Amniotic epithelial cell (primary cell): ENCODE measurements at places on chromosomes 7 and 10.

DNA sequence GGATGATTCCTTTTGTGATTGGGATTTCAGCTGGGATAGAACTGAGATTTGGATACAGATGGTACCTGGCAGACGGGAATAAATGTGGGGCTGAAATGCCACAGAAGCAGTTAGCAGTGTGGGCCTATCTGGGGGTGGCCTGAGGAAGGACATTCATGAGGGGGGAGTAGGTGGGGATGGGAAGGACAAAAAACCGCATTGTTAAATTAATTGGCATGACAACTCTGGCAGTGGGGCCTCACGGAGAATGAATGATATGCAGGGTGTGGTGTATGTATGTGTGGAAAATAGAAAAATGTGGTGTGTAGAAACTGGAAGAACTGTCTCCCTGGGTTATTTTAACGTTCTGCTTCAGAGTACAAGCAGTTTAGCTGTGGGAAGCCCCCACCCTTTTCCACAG is 17.8 kb downstream of the SDK1 start:
- DNase-seq: no peak

DNA sequence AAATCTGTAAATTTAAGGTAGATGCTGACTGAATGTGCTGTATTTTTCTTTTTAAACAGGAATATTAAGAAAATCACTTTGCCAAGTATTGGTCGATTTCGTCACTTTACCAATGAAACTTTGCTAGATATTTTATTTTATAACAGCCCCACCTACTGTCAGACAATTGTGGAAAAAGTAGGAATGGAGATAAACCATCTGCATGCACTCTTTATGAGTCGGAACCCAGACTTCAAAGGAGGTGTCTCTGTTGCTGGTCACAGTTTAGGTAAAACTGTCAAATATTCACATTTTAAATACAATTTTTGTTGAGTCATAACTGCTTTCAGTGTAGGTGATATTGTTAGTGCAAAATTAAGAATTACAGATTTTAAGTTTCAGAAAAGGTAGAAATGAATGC is 25.2 kb downstream of the SEC23IP start:
- DNase-seq: peak; percentile 14

DNA sequence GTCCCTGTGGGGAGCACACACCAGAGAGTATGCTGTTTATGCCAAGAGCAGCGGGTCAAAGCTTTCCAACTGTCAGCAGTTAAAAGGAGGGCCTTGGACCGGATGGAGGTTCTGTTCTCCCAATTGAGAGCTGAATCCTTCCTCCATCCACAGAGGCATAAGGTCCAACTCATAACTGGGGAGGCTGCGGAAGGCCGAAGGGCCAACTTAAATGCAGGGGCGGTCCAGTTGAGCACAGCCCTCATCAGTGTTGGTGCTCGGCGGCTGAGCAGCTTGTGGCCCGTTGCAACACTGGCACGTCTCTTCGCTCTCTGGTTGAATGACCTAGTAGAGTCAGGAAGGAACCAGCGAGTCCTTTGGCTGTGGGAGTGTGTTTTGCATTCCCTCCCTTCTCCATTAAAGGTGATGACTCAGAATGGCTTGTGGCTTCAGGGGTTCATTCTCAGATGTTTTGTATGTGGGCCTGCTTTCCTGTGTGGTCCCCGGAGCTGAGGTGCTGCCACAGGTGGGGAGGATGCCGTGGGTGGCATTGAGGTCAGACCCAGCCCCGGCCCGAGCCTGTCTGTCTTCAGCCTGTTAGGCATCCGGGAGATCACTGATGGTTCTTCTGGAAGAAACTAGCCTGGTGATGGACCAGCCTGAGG is 44.8 kb upstream of the DMBT1 start:
- peak; percentile 87 for DNase-seq

- DNase-seq: no peak
Observed at GRCh38 chr7:126185959-126186580, 1066.7 kb downstream of the GRM8 start.

DNA sequence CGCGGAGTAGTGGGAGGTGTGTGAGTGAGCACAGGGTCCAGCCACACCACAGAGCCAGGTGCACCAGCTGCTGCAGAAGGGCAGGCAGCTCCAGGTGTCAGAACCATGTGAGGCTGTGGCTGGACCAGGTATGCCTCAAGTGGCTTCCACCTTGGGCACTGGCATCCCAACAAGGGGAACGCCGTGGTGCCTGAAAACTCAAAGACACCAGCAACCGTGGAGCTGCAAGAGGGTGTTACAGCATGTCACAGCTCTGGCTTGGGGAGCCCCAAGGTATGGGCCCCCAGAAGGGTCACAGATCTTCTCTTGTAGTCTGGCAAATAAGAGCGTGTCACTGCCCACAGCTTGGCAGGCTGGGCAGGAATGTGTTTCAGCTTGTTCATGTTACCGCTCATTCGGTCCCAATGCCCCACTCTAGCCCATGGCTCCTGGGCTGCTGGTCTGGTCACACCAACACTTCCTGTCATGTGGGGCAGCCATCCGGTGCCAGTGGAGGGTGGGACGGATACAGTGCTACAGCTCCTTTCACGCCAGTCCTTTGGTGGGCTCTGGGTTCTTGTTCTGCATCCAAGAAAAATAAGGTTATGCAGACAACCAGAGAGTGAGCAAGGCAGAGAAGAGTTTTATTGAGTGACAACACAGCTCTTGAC is 29.8 kb downstream of the STRA8 start:
- DNase-seq: no peak

DNA sequence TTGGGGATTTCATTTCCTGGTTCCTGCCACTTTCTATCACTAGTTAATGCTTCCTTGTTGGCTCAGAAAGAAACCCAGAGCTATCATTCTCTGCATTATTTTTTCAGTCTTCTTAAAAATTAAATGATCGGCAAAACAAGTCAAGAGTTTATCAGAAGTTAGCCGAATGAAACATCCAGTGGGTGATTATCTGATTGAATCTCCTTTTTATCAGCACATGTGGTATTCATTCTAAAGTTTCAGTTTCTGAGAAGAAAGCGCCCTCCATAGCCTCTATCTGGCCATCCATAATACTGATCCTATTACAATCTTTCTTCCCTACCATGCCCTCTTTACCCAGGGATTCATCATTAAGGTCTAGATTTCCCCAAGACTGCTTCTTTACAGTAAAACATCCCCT is 71.8 kb downstream of the OSBPL3 start:
- DNase-seq: no peak

DNA sequence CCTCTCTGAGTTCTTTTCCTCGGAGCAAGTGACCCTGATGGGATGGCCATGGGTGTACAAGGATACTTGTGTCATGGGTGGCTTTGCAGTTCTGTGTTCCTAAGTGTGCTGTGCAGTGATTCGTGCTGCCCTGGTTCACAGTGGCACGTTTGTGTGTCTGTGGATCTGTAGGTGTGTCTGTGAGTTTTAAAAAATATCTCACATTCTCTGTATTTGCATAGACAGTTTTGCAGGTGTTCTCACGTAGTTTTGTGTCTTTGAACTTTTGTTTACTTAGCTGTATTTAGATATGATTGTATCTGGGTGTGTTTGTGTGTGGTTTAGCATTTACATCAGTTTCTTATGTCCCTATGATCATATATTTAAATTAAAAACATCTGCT is 3.7 kb downstream of the ZNF775 start:
- DNase-seq: no peak

DNA sequence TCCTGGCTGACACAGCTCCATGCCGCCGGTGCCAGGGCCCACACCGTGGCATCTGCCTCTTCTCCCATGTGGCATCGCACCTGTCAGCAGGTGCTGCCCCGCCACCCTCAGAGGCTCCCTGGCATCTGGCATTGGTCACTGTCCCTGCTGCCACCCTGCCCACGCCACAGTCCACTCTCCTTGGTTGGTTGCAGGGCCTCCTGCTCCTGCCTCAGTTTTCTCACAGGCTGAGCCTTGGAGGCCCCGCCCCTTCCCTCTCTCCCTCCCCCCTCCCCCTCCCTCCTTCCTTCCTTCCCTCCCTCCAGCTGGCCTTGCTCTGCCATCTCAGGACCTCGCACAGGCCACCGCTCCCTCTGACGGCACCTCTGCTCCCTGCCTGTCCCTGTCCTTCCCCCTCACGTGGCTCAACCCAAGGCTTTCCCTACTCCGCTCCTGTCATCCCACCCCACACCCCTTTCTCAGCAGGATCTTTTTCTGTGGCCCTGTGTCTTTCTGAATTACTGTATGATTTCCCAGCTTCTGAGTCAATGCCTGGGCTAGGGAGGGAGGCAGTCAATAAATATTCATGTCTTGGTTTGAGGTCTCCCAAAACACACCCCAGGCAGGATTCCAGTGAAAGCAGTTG is 87.4 kb downstream of the INPP5A start:
- DNase-seq: no peak

DNA sequence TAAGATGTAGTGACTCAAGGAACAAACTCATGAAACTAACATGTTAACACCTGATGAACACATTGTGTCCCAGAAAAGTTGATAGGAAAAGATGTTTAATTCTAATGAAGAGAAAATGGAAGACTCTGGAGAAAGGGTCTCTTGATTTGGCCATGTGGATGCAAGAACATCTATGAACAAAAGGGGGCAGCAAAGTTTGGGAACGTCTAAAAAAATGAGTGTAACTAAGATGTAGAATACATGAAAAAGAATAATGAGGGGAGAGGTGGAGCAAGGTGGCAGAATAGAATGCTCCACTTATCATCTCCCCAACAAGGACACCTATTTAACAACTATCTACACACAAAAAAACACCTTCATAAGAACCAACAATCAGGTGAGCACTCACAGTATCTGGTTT is 805.1 kb downstream of the TNS3 start:
- DNase-seq: peak; percentile 42

GRCh38 chr7:55427800-55428199 is 62.7 kb downstream of the LANCL2 start:
- no peak for DNase-seq

DNA sequence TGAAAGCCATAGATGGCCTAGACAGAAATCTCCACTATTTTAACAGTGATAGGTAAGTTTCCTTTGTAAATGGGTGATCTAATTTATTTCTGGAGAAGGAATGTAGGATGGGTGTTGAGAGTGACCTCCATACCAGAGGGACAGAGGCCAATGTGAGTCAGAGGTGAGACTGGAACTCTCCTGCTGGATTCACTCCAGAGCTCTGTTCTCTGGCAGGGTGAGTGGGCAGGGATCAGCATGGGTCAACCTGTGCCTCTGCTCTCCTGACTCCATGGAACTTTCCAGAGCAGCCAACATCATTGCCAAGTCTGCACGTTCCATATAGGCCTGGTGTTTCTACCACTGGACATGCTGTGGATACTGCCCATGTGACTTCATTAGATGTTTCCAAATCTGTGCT is 11.4 kb downstream of the AKR1C3 start:
- no peak for DNase-seq

GRCh38 chr10:4846775-4847174 is 20.8 kb downstream of the AKR1E2 start:
- no peak for DNase-seq

- DNase-seq: peak; percentile 17
Observed at GRCh38 chr7:12764458-12764891, 77.0 kb downstream of the ARL4A start.

DNA sequence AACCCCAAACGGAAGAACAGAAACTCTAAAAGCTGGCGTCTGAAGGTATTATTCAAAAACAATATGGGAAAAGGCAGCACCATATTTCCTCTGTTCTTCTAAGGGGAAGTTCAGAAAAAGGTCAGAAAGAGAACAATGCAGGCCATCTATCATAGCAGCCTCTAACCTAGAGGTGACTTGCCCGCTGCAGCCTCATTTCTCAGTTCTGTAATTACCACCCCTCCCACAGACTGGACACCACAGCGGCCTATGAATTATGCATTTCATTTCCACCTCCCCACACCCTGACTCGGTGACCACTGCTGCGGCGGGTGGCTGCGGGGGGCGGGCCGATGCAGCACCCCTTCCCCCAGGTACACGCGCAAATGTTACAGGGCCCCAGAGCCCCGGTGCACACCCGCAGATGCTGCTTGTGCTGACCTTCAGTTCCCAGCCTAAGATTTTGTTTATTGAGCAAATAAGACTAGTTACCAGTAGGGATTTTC is 125.5 kb downstream of the CLEC2L start:
- no peak for DNase-seq

GRCh38 chr10:666237-667012 is 23.0 kb downstream of the DIP2C start:
- DNase-seq: no peak

DNA sequence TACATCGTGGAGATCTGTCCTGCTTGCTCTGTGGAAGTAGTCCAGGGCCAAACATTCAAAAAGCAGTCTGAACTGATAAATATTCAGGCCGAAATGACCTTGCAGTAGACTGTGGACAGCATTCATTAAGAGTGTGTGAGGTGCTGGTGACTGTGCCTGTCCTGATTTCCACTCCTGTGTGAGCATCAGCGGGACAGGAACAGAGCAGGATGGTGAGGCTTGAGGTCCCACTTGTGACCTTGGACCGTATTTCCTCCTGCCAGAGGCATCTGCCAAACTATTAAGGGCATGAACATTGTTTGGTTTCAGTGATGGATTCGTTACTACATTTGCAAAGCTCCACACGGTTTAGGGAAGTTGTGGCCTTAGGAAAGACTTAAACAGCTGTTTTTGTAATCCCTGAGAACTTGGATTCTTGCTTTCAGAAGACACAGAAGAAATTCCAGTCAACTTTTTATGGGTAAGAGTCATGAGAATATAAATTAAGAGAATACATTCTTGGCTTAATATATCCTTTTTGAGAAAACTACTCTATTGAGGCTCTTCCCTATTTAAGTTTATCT is 32.8 kb downstream of the CCNY start:
- DNase-seq: peak; percentile 41

DNA sequence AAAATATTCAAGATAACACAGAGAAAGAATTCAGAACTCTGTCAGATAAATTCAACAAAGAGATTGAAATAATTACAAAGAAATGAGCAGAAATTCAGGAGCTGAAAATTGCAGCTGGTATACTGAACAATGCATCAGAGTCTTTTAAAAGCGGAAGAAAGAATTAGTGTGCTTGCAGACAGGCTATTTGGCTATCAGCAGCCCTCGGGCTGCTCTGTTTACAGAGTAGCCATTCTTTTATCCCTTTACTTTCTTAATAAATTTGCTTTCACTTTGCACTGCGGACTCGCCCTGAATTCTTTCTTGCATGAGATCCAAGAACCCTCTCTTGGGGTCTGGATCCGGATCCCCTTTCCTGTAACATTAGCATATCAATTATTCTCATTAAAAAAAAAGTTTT is 1040.0 kb downstream of the SORCS3 start:
- DNase-seq: peak; percentile 58

DNA sequence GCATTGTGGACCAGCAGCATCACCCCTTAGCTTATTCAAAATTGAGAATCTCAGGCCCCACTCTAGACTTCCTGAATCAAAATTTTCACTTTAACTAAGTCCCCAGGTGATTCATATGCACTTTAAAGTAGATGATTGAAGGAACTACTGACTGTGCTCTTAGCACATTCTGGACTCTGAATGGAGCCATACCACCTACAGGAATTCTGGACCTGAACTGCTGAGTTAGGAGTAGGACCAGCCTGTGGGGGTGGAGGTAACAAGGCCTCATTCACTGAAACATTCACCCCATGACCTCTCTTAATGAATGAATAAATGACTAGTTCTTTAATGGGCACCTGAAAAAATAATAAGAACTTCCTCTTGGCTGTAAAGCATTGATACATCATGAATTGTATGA is 7.3 kb downstream of the PDK4 start:
- no peak for DNase-seq
